ENCODE measurements at places on chromosomes 2 and 18.

DNA sequence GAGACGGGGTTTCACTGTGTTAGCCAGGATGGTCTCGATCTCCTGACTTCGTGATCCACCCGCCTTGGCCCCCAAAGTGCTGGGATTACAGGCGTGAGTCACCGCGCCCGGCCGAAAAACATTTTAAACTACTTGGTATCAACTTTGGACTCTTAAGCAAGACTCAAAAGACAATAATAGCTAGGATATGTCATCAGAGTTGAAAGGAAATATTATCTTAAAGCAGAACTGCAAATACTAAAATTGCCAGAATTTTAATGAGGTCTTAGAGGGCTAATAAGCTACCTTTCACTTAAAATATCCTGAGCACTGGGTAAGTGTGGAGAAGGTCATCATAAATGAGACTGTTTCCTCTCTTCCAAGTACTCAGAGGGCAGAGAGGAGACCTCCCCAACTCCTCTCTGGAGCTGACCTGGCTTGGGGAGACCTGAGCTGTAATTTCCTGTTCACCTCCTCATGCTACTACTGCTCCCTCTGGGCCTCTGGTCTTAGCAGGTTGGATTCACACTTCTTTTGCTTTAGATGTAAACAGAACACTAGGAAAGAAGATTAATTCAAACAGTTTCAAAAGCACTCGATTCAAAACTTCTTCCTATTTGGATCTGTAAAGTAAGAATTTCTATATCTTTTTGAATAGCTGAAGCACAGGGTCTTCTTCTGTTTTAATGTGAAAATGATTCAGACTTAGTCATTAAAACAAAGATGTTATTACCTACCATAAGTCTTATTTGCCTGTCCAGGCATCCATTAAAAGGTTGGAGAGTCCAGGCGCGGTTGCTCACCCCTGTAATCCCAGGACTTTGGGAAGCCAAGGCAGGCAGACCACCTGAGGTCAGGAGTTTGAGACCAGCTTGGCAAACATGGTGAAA lies 16.5 kb downstream of the CNRIP1 start:
- no peak for DNase-seq

- DNase-seq: peak; percentile 15
Observed at GRCh38 chr18:13242797-13243196, 24.2 kb downstream of the LDLRAD4 start.

DNA sequence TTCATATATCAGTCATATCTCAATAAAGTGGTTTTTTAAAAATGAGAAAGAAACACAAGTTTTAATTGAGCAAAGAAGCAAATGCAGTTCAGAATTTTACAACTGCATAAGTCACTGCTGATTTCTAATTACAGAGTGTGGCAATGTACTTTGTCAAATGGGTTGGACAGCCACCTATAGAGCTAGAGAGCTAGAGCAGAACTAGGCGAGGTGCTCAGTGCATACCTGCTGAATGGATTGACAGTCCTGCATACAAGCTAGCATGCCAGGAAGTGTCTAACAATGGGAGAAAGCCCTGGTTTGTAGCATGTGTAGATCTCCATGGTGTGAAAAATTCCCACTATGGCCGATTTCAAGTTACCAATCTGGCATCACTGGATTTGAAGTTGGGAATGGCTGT lies 106.3 kb upstream of the CDCA7 start:
- DNase-seq: no peak

- no peak for DNase-seq
Observed at GRCh38 chr2:191569025-191569424, 108.9 kb upstream of the NABP1 start.

GRCh38 chr18:74597034-74597661 lies 522 bp upstream of the ZNF407 start:
- DNase-seq: peak; percentile 70
